ENCODE measurements at places on chromosomes 12 and 14. TPM values are rescaled to one million over a fixed set of nuclear protein-coding genes. Genes with fewer than 3 reads are reported as not detected.

Gene TOMM20L
- not detected for total RNA-seq

Gene DIP2B
- total RNA-seq: 19.7 TPM

Gene NDRG2
- 3.4 TPM for total RNA-seq

Gene CMA1
- total RNA-seq: not detected

Gene EDDM3A
- total RNA-seq: not detected

Gene RPL10L
- total RNA-seq: not detected

Gene NGB
- total RNA-seq: not detected

Gene BIN2
- not detected for total RNA-seq

Gene PTPRO
- not detected for total RNA-seq

Gene RNASE1
- 0.35 TPM for total RNA-seq

Gene CCDC38
- total RNA-seq: 0.06 TPM

Gene RD3L
- total RNA-seq: not detected

Gene OTOGL
- not detected for total RNA-seq

Gene SSPN
- 0.38 TPM for total RNA-seq

Gene FOXA1
- 11.5 TPM for total RNA-seq

Gene SNX6
- 113 TPM for total RNA-seq

Gene ZNF891
- 0.39 TPM for total RNA-seq

Gene NPFF
- not detected for total RNA-seq

Gene TRIP11
- 7.2 TPM for total RNA-seq

Gene TAS2R50
- not detected for total RNA-seq

Gene KERA
- total RNA-seq: not detected

Gene DIO3
- total RNA-seq: not detected

Gene PLCZ1
- not detected for total RNA-seq
